ENCODE measurements at places on chromosomes 11 and 22.

- no peaks in the 10 kb centered on the region for H3K4me1 ChIP-seq
- H3K4me3 ChIP-seq: no peak overlapping the region
- H3K27ac ChIP-seq: no peak overlapping the region
- no peak for DNase-seq
These were observed 119.8 kb downstream of the KCNQ1OT1 start for GRCh38 chr11:2580061-2580421.

- no peak overlapping the region for H3K27ac ChIP-seq
- H3K4me3 ChIP-seq: no peak overlapping the region
- H3K36me3 ChIP-seq: no peaks in the 10 kb centered on the region
- no peaks in the 10 kb centered on the region for H3K4me1 ChIP-seq
These were observed 42.4 kb upstream of the PRODH start for GRCh38 chr22:18978506-18978905.

DNA sequence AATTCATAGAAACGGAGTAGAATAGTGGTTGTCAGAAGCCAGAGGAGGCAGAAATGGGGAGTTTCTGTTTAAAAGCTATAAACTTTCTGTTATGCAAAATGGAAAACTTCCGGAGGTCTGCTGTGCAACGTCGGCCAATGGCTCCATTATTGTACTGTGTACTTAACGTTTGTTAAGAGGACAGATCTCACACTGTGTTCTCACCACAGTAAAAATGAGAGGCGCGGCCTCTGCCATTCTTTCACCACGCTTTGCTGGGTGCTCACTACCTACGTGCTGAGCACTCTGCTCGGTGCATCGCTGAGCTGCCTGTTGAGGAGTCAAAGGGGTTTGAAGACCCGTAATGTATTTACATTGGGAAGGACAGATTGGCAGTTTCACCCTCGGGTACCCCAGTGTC is 218.8 kb upstream of the B3GAT1 start:
- H3K27ac ChIP-seq: no peak overlapping the region
- no peaks in the 10 kb centered on the region for H3K36me3 ChIP-seq
- peaks cover 6% of the 10 kb centered on the region for H3K4me1 ChIP-seq

DNA sequence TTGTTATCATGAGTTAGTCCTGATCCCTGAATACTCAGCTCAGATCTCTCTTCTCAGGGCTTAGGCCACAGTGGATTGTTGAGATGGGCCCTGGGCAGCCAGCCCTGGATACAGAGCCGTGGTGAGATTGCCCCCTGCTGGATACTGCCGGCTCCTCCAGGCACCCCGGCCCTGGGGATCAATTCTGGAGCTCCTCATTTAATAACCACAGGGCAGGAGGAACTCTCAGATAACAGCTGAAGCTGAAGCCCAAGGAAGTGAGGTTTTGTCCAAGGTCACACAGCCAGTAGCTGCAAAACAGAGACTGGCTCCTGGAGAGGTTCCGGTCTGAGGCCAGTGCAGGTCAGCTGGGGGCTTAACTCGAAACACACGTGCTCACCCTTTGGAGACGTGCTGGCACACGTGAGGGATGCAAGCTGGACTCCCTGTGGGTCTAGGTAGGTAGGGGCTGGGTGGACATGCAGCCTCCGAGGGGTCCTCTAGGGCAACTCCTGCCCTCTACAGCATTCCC is 16.0 kb downstream of the USH1C start:
- H3K4me1 ChIP-seq: no peaks in the 10 kb centered on the region
- peak; percentile 70 for DNase-seq
- H3K27ac ChIP-seq: no peak overlapping the region
- no peak overlapping the region for H3K4me3 ChIP-seq

DNA sequence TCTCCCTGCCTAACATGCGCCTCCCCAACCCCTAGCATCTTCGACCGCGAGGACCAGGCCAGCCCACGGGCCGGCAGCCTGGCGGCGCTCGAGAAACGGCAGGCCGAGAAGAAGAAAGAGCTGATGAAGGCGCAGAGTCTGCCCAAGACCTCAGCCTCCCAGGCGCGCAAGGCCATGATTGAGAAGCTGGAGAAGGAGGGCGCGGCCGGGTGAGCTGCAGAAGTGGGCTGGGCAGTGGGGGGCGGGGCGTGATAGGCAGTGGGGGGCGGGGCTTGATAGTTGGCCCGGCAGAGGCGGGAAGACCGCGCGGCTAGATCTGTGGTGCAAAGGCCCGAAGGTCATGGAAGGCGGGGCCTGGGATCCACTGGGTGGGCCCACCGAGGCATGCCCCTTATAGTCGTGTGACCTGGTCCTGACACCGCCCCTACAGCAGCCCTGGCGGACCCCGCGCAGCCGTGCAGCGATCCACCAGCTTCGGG is 8.7 kb downstream of the SELENOM start:
- peaks cover 45% of the 10 kb centered on the region for H3K36me3 ChIP-seq
- H3K4me3 ChIP-seq: no peak overlapping the region

- no peak overlapping the region for H3K4me3 ChIP-seq
- no peaks in the 10 kb centered on the region for H3K4me1 ChIP-seq
- no peak overlapping the region for H3K27ac ChIP-seq
- H3K27me3 ChIP-seq: no peaks in the 10 kb centered on the region
- no peaks in the 10 kb centered on the region for H3K36me3 ChIP-seq
These were observed 199.9 kb downstream of the FAM181B start for GRCh38 chr11:82533628-82534327.

- peaks cover 6% of the 10 kb centered on the region for H3K27me3 ChIP-seq
- H3K4me1 ChIP-seq: no peaks in the 10 kb centered on the region
- no peaks in the 10 kb centered on the region for H3K36me3 ChIP-seq
- DNase-seq: no peak
- no peak overlapping the region for H3K4me3 ChIP-seq
These were observed 89.7 kb downstream of the FAM76B start for GRCh38 chr11:95699631-95700470.

- peaks cover 68% of the 10 kb centered on the region for H3K4me1 ChIP-seq
- no peak for DNase-seq
- no peaks in the 10 kb centered on the region for H3K36me3 ChIP-seq
- H3K4me3 ChIP-seq: no peak overlapping the region
These were observed 24.2 kb upstream of the KCNJ11 start for GRCh38 chr11:17412488-17413180.

GRCh38 chr11:114605370-114605769 is 9.8 kb upstream of the NXPE4 start:
- DNase-seq: no peak
- H3K4me1 ChIP-seq: no peaks in the 10 kb centered on the region
- no peaks in the 10 kb centered on the region for H3K36me3 ChIP-seq
- H3K27me3 ChIP-seq: no peaks in the 10 kb centered on the region
- no peak overlapping the region for H3K27ac ChIP-seq

DNA sequence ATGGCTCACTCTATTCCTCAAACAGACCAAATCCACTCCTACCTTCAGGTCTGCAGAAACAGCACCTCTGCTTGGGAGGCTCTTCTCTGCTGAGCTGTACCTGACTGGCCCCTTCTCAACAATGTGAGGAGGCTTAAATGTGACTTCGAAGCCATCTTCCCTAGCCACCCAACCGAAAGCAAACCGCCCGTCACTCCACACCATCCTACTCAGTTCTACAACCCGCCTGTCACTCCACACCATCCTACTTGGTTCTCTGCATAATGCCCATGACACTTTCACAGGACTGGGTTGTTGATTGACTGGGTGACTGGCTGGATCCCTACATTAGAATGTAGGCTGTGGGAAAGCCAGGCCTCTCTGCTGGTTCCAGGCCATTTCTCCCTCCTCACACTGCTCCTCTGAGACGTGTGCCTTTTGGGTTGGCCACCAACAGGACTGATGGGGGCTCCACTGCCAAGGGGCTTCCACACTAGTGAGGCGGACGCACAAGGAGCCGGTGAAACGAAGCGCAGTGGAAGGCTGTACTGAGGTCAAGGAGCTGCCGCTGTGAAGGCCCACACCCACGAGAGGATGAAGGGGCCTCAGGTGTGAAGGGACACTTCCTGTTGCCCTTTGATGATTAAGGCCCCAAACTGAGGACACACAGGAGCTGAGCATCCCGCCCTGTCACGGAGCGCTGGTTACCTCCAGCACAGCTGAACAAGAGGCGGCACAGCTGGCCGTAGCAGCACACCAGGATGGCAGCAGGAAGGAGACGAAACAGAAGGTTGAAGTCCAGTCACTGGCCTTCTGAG is 47.5 kb upstream of the SPATA19 start:
- H3K4me3 ChIP-seq: no peak overlapping the region
- DNase-seq: no peak
- H3K27ac ChIP-seq: no peak overlapping the region

DNA sequence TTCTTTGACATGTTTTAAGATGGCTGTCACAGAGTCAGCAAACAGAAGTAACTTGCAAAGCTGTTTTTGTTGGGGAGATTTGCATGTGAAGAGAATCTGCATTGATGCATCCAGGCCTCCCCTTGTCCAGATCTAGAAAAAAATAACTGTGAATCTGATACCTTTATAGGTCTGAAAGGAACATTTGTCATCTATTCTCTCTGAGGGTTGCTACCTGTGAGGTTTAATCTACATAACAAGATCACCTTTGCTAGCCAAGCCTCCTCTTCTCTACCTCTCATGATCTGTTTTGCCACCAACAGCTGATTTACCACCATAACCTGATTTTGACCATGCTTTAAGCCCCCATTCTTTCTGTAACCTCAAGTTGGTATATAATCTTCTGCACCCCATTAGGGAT is 47.2 kb upstream of the SLC5A12 start:
- no peak for DNase-seq
- no peak overlapping the region for H3K27ac ChIP-seq

GRCh38 chr11:129728581-129728980 is 87.1 kb upstream of the TMEM45B start:
- H3K4me3 ChIP-seq: no peak overlapping the region
- no peak for DNase-seq
- peaks cover 4% of the 10 kb centered on the region for H3K27me3 ChIP-seq
- H3K27ac ChIP-seq: no peak overlapping the region
- H3K4me1 ChIP-seq: no peaks in the 10 kb centered on the region

Data from DND-41 (cell line).